AG10803 (cell line): ENCODE measurements at places on chromosomes 13 and 19.

- no peak for DNase-seq
These were observed 9.7 kb downstream of the LATS2 start for GRCh38 chr13:21051675-21052074.

DNA sequence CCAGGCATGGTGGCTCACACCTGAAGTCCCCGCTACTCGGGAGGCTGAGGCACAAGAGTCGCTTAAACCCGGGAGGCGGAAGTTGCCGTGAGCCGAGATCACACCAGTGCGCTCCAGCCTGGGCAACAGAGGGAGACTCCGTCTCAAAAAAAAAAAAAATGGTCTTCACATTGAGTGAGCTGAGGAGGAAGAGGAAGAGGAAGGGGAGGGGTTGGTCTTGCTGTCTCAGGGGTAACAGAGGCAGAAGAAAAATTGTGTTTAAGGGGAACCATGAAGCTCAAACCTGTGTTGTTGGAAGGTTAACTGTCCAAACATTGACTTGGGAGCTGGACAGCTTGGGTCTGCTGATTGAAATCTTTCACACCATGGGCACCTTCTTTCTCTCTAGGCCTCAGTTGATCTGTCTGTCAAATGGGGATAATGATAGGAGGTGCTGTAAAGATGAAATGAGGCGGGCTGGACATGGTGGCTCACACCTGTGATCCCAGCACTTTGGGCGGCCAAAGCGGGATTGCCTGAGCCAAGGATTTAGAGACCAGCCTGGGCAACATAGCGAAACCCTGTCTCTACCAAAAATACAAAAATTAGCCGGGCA lies 9.8 kb upstream of the SLC44A2 start:
- DNase-seq, result no peak

DNA sequence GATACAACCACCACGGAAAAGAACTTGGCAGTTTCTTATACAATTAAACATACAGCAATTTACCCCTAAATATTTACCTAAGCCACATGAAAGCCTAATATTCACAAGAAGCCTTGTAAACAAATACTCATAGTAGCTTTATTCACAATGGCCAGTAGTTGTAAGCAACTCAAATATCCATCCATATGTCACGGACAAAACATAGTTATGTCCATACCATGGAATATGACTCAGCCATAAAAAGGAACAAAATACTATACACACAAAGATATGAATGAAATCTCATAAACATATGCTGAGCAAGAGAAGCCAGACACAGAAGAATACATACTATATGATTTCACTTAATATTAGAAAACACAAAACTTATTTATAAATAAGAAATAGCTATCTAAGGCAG lies 12.9 kb downstream of the PSPC1 start:
- DNase-seq, result no peak

DNA sequence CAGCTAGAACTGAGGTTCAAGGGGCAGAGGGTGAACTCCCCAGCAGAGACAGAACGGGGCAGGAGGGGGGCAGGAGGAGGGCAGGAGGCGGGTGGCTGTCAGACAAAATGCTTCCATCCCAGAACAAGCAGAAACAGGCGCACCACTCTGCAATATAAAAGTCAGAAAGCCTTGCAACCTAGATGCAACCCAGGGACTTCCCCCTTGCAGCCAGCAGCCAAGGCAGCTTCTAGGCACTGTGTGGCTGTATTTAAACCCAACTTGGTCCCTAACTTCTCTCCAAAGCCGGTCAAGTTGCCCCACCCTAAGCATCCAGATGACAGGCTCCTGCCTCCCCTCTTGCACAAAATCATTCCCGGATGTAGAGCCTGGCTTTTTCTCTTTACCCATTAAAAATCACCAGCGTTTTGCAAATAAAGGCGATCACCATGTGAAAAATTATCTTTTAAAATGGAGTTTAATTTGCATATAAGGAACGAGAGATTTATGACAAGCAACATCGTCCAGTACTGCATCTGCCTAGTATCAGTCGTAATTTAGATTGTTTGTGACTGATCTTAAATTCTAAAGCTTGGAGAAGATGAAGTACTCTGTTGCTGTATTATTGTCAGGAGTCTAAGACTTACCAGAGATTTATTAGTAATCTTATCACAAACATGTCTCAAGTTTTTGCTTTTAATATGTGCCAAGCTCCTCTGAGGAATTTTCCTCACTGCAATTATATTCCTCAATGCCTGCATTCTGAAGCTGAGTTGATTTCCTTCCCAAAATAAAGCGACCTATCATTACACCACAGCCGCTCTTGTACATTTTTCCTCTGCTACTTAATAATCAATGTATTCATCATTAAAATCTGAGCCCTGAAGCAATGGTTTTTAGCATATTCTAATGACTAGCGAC lies 307.1 kb upstream of the ZNF507 start:
- no peak for DNase-seq

- no peak for DNase-seq
These were observed 375.6 kb downstream of the ENOX1 start for GRCh38 chr13:43411211-43411610.

GRCh38 chr19:8097681-8098567 lies 45.4 kb downstream of the CCL25 start:
- DNase-seq, result no peak
